Stimulated activated CD8-positive, alpha-beta memory T cell treated with anti-CD3 and anti-CD28 coated beads, Interleukin-7, amount 100 ng/mL, for 4 hours (primary cell): ENCODE measurements at places on chromosomes 13 and 19.

DNA sequence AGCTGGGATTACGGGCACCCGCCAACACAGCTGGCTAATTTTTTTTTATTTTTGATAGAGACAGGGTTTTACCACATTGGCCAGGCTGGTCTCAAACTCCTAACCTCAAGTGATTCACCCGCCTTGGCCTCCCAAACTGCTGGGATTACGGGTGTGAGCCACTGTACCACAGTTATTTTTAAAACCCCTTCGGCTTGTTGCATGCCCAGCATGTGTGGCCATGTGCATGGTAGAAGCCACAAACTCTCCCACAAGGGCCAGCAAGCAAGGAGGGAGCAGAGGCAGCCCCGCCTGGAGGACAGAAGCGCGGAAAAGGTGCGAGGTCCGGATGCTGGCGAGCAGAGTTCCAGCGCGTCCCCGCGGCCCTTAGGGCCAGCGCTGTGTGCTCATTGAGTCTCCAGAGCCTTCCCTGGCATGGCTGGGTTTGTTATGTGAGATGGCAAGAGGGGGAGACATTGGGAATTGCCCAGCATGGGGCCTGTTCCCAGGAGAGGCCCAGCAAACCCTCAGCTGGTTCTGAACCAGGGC lies 12.9 kb downstream of the THOP1 start:
- no peak for DNase-seq

GRCh38 chr13:100490692-100491091 lies 97.9 kb downstream of the GGACT start:
- no peak for DNase-seq

DNA sequence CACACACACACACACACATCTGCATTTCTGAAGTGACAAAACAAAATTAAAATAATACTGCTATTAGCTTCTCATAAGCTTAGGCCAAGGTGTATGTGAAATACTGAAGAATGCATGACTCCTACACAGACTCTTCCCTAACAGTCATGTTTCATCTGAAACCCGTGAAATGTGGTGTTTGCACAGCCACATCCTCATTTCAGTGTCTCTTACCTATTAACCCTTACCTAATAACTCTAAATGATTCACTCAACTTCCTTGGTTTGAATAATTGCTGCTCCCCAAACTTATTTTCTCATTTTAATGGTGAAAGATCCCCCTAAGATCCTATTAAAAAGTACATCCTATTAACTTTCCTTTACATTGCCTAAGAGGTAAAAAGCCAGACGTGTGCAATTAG lies 117.6 kb downstream of the MIPEP start:
- DNase-seq: no peak

GRCh38 chr19:44539236-44539826 lies 9.9 kb upstream of the CEACAM20 start:
- no peak for DNase-seq

DNA sequence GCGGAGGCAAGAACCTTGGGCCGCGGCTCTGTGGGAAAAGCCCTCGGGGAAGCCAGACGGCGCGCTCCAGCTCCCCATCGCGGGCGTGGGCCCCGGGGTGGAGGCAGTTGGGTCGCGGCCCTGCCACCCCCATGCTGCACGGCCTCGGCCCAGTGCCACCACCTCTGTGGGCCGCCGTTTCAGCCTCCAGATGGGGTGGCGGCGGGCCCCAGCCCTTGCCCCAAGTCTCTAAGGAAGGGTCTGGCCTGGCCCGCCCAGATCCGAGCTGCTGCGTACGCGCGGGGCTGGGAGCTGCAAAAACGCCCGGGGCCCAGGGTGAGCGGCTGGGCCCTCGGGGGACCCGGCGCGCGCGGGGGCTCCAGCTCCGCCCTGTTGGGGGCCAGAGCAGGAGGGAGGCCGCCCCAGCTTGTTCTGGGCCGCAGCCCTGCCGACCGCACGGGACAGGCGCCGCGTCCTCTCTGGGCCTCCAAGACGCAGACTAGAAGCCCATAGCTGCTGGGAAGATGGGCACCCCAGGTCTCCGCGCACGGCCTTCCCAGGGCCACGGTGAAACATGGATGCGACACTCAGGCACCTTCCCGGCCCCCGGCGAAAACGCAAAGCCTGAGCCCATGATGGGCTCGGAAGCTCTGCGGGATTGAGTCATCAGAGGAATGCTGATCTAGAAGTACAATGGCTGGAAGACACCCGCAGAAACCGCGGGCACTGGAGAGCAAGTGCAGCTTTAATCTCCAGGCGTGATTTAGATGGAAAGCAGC lies 110.1 kb downstream of the KCTD15 start:
- DNase-seq: no peak
